ENCODE measurements at places on chromosomes 5 and 9.

- DNase-seq: no peak
These were observed 27.3 kb downstream of the ELL2 start for GRCh38 chr5:95934207-95934804.

- DNase-seq: no peak
These were observed 6.9 kb upstream of the RIC1 start for GRCh38 chr9:5622016-5622415.

DNA sequence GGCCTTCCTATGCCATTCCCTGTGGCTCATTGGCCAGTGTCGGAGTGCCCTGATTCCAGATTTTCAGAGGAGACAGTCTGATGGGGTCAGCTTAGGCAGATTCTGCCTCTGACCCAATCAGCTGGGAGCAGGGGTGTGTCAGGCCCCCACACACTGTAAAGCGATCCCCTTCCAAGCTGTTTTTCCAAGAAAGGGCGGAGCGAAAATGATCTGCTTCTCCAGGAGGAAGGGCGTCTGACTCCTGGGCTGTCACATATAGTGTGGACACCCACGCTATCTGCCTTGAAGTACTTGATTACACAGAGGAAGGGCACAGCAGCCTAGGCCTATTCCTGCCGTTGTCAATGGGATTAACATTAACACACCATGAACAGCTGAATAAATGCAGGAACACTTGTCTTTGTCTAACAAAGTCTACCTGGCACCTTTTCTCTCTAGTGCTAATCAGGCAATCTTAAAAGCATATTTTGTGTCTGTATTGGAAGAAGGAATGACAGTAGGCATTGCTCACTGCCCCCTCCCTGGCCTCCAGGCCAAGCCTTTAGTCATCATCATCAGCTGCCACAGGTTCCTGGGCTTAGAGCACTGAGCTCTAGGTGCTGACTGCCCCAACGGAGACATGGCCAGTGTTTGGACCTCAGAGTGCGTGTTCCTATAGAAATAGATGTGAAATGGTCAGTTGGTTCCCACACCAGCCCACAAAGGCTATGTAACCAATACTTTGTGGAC, 218.7 kb downstream of the MELK start:
- DNase-seq: no peak

DNA sequence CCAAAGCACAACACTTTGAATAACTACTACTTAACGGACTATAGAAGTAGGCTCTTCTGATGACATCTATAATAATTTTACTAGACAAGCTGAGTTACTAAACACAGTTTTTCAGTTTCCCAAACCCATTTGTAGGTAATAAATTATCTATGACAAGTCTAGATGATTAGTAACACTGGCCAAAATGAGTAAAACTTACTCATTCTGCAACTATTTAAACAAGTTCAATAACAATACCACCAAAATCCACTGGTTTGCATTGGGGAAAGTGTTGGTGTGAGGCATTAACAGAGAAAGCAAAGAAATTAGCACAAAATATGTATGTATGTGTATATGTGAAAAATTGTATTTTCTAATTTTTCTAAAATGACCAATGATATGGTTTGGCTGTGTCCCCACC, 119.3 kb downstream of the NR2F1-AS1 start:
- DNase-seq: no peak

- DNase-seq: no peak
These were observed 36.4 kb upstream of the GAS1 start for GRCh38 chr9:86983620-86984259.

DNA sequence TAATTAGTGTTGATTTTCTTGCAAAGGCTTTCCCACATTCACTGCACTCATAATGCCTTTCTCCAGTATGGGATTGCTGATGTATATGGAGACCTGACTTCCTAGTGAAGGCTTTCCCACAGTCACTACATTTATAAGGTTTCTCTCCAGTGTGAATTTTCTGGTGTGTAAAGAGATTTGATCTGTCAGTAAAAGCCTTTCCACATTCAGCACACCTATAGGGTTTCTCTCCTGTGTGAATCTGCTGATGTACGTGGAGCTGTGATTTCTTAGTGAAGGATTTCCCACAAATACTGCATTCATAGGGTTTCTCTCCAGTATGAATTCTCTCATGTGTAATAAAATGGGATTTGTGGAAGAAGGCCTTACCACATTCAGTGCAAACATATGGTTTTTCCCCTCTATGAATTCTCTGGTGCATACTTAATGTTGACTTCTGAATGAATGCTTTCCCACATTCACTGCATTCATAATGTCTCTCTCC, 31.1 kb downstream of the ZNF484 start:
- DNase-seq: no peak

DNA sequence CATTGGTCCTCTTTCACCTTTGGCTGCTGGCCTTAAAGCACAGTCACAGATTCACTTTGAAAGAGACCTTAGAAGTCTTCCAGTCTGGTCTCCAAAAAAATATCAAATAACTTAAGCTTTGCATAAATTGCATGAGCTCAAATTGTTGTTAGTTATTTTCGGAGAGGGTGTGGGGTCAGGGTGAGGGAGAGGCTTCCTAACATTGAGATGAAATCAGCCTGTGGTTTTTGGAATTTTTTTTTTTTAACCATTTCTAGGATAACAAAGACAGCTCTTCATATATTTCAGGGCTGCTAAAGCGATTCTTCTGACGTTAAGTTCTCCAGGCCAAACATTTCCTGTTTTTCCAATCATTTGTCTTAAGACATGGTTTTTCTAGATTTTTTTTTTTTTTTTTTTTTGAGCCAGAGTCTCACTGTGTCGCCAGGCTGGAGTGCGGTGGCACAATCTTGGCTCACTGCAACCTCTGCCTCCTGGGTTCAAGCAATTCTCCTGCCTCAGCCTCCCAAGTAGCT, 4.5 kb downstream of the OCLN start:
- DNase-seq: no peak

- no peak for DNase-seq
These were observed 59.2 kb upstream of the STK32A start for GRCh38 chr5:147175516-147176097.

DNA sequence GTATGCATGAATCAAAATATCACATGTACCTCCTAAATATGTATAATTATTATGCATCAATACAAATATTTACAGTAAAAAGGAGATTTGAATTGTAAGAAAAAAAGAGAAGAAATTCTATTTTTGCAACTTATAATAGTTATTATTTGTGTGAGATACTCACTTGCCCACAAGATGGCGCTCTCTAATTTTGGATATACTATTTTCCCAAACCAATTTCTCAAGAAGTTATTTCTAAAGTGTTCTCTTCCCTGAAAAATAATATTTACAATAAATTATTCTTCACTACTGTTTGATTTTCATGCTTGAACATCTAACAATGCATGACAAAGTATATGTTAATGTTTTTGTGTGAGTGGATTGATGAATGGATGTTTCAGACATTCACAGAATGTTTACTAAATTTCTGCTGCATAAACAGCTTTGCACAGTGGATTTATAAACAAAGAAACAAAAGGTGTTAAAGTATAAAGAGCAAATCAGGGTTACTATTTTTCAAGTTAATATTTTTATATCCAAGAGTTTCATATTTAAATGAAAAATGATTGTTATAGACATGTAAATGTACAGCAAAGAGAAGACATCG, 503.4 kb downstream of the PDE4D start:
- DNase-seq: no peak

- no peak for DNase-seq
These were observed 1.4 kb downstream of the PCDH1 start for GRCh38 chr5:141876628-141877355.

DNA sequence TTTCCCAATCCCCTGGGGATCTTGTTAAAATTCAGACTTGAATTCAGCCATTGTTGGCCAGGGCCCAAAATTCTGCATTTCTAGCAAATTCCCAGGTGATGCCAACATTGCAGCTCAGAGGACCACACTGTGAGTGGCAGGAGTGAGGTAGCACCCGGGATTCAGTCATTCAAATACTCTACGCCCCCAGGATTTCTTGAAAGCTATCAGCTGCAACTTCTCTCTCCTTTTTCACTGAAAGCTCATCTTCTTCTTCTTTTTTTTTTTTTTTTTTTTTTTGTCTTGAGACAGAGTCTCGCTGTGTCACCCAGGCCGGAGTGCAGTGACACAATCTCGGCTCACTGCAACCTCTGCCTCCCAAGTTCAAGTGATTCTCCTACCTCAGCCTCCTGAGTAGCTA, 19.3 kb upstream of the ANKH start:
- no peak for DNase-seq

GRCh38 chr5:165161204-165161603, 1655.8 kb downstream of the MAT2B start:
- DNase-seq: no peak

DNA sequence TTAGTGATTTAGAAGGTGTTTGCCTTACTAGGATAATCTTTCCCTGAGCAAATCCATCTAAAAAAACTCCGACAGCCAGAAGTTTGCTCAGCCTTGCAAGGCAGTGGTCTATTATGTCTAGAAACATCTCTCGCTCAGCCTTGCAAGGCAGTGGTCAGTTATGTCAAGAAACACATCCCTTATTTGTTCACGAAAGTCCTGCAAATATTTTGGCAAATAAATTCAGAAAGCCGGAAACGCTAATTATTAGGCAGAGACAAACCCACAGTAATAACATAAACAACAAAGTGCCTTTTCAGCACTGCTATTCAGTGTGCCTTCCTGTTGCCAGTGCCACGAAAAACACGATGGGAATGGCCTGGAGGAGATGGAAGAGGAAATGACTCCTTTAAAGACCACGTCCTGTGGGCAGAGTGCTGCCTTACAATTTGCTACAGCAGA, 184.5 kb downstream of the GNAQ start:
- DNase-seq: no peak

GRCh38 chr5:33105521-33105941, 335.2 kb upstream of the TARS1 start:
- DNase-seq: no peak

GRCh38 chr5:91487420-91487819, 104.3 kb upstream of the ARRDC3 start:
- no peak for DNase-seq

- no peak for DNase-seq
These were observed 16.1 kb upstream of the CRB2 start for GRCh38 chr9:123339666-123340510.

DNA sequence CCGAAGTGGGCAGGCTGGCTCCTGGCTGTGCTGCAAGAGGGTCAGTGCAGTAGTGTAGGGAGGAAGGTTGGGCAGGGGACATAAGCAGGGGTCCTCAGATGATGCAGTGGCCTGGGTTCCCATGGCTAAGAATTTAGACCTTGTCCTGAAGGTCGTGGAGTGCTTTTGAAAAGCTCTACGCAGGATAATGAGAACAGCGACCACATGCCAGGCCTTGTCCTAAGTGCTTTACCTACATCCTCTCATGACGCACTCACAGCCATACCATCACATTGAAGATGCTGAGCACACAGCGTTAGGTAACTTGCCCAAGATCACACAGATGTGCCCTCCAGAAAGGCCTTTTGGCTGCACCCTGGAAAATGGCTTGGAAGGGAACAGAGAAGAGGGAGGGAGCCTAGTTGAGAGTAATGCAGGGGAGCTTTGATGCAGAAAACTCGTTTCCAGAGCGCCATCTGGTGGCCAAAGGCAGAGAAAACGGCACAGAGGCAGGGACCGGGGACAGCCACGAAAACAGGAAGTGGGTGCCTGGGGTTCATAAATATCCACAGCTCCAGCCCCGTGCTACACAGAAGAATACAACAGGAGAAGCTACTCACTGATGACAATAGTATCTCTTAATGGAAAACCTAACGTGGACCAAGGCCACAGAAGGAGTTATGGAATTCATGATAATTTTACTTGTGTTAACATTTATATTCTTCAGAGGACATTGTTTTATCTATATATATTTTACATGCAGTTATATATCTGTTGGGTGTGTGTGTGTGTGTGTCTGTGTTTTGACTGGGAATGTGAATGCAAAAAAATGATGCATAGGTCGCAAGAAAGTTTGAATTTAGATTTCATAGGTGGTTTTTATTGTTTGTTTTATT, 2.7 kb upstream of the PCDH12 start:
- peak; percentile 63 for DNase-seq

DNA sequence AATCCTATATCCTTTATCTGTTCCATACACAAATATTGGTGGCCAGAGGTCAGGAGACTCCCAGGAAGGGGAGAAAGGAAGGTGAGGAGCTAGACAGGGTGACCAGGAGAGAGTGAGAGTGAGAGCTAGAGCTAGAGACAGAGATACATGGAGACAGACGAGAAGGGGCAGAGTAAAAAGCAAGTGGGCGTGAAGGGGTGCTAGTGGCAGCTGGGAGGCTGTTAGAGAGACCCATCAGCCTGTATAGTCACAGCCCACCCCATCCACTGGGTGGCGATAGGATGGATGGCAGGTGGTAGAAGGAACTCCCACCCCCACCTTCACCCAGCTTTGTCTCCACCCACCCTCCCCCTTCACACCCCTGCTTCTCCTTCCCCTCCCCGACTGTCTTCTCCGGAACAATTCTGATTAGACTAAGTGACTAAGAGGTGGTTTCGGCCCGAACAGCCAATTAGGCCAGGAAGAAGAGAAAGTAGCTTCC, 32.8 kb downstream of the PCDH1 start:
- DNase-seq: no peak

GRCh38 chr5:68554571-68555279, 339.2 kb downstream of the PIK3R1 start:
- DNase-seq: peak; percentile 68

DNA sequence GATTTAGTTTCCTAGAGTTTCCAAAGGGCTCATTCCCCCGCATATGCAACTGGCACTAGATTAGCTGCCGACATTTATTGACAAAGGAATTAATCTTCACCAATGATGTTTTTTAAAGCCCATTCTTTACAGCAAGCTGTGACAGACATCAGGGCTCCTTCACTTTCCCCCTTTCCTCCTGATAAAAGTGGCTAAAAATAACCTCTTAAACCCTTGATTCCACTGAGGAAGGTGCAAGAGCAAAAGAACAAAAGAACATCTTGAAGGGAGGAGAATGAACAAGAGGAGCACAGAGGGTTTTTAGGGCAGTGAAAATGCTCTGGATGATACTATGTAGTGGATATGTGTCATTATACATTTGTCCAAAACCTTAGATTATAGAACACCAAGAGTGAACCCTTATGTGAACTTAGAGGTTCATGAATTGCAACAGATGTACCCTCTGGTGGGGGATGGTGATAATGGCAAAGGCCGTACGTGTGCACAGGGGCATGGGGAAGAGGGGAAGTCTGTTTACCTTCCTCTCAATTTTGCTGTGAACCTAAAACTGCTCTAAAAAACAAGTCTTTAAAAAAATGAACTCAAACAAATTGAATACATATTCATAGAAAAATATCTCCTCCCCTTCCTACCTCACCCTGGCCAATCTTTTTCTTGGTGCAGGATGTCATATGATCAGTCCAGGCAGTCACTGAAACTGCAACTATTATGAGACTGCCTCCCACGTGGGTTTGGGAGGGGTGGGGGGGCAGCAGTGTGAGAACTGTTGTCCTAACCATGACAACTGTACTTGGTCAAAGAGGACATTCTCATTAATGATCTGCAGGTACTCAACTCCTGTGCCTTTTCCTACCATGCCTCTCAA, 83.0 kb downstream of the MARCHF3 start:
- DNase-seq: no peak

Data from DMS 273 treated with DMSO at 0.1 percent for 48 hours (cell line).